Activated gamma-delta T cell treated with anti-CD3 and anti-CD28 coated beads, Interleukin-2, amount 50 U/mL, for 16 hours (primary cell): ENCODE measurements at places on chromosomes 4 and X.
A peak's percentile ranks its signal among the peaks of the same experiment; 100 is the strongest.

- DNase-seq: no peak
Observed at GRCh38 chr4:146969126-146969525, 23.5 kb upstream of the TTC29 start.

DNA sequence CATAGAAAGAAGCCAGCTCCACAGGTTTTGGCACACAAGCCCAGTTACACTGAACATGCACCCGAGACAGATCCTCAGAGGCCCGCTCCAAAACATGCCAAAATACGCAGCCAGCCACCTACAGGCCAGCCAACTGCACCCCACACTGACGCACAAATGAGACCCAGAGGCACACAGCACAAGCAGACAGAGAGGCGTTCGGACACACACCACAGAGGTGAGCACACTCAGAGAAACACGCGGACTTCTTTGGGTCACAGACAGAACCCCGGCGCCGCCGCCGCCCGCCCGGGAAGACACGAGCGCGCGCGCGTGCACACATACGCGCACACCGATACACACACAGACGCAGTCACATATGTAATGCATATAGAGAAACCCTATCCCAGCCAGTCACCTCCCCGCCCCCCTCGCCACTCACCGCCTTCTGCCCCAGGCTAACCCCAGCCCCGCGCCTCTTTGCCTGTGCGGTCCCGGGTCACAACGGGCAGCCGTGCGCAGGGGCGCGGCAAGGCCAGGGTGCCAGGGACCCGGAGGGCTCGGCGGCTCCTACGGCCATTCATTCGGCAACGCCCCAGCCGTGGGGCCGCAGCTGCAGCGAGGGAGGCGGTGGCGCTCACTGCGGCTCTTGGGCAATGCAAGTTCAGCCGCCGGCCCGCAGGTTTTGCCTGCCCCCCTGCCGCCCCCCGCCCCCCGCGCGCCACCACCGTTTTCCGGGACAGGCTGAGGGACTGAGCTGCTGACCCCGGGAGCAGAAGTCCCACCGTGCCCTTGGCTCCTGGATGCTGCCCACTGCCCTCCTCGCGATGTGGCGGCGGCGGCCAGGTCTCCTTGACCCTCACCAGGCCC lies 553 bp downstream of the SEPTIN6 start:
- peak; percentile 48 for DNase-seq

- no peak for DNase-seq
Observed at GRCh38 chrX:74450803-74451449, 29.6 kb downstream of the SLC16A2 start.

DNA sequence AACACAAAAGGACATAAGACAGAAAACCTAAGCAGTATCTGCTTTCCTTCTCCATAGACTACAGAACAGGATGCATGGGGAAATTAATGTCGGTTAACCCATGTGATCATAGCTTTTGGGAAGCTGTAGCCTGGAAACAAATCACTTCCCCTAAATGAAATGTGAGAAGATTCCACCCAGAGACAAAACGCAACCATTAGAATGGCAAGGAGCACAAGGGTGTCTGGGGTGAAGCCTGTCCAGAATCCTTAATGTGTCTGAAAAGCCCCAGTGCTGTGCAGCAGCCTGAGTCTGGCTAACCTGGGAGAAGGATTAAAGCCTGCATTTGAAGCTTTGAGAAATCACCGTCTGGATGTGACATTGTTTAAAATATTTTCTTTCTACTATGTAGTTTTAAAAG lies 213.3 kb downstream of the ANKRD50 start:
- no peak for DNase-seq

DNA sequence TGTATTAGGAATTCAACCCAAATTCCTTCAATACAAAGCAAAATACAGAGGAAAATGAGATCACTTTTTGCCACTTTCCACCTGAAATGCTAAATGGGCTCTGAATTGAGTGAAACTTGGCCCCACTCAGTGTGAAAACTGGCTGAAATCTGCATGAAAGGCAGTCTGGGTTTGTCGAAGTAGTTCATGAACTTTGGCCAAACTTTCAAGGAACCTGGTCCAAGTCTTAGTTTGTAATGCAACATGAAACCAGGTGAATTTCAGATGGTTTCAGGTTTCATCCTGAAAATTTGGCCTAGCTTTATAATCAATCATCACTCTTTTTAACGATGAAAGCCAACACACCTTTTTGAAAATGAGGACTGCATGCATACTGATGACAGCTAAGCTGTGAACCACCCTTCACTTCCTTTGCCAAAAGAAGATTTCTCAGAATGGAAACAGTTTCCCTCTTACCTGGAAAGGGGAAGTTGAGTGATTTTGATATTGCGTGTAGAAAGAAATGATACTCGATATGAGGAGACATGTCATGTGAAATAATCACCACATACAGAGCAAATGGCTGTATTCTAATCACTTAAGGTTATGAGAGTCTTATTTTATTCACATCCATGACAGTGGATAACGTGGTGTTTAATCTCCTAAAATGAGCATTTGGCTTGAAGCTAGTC lies 209.9 kb upstream of the ETNPPL start:
- no peak for DNase-seq

DNA sequence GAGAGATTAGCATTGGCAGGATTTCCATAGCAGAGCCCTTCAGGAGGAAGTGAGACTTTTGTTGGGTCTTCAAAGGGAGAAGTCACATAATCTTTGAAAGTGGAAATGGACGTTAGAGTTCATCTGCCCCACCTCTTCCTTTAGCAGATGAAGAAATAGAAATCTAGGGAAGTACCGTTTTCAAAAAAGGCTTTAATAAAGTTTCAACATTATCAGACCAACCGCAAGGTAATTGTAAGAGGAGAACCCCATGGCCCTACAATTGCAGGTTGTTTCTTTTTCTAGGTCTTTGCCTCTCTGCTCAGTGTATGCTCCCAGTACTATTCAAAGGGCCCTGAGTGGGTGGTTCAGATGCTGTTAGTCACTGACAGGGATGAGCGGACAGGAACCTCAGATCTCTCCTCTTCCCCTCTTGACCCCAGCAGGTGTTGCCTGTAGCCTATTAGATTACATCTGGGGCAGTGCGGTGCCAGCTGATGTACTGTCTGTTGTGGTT lies 48.6 kb upstream of the AP1S2 start:
- DNase-seq: no peak

- no peak for DNase-seq
Observed at GRCh38 chrX:148185631-148186030, 204.5 kb downstream of the FMR1NB start.

GRCh38 chr4:75660491-75660890 lies 12.7 kb downstream of the G3BP2 start:
- no peak for DNase-seq

DNA sequence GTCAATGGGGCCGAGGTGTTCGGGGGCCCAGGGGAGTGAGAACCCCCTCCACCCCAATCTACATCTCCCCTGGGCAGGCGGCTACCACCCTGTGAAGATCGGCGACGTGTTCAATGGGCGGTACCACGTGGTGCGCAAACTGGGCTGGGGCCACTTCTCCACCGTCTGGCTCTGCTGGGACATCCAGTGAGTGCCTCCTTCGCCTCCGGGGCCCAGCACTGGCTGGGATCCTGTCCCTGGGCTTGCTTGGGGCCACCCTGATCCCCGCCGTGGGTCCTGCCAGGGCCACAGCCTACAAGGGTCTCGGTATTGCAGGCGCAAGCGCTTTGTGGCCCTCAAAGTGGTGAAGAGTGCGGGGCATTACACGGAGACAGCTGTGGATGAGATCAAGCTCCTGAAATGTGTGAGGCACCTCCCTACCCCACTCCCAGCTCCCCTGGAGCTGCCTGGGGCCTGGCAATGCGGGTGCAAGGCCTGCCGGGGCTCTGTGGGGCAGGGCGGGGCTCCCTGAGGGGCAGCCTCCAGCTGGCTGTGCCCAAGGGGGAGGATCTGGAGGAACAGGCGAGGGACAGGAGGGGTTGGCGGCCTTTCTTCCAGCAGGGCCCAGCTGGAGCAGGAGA lies 697 bp downstream of the SRPK3 start:
- no peak for DNase-seq

DNA sequence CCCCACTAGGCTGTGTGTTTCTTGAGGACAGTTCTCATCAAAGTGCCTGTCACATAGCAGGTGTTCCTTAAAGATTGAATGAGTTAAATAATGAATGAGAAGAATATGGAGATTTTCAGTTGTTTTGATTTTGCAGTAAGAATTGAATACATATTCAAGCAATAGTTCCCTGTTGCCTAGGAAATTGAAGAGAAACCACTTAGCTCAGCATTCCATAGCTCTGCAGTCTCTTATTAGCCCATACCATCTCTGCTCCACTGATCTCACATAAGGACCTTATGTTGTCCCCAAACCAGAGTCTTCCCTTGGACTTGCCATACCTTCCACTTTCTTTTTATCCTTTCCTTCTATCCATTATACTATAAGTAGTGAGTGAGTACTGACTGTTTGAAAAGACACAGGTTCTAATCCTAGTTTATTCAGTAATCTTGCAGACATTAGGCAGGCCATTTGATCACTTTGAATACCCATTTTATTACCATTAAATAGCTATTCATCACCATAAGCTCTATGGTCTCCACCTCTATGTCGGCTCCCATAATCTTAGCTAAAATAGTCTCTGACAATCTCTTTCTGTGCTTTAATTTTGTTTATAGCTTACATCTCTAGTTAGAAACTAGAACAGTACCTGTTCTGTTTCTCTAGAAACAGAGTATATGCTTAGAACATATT lies 1059.6 kb upstream of the SLIT2 start:
- DNase-seq: no peak
